ENCODE measurements at places on chromosomes 11 and 22.

GRCh38 chr11:96782632-96783031 lies 392.8 kb downstream of the JRKL start:
- no peak for DNase-seq

- DNase-seq = no peak
These were observed 1169.5 kb upstream of the CCDC90B start for GRCh38 chr11:84455691-84456090.

DNA sequence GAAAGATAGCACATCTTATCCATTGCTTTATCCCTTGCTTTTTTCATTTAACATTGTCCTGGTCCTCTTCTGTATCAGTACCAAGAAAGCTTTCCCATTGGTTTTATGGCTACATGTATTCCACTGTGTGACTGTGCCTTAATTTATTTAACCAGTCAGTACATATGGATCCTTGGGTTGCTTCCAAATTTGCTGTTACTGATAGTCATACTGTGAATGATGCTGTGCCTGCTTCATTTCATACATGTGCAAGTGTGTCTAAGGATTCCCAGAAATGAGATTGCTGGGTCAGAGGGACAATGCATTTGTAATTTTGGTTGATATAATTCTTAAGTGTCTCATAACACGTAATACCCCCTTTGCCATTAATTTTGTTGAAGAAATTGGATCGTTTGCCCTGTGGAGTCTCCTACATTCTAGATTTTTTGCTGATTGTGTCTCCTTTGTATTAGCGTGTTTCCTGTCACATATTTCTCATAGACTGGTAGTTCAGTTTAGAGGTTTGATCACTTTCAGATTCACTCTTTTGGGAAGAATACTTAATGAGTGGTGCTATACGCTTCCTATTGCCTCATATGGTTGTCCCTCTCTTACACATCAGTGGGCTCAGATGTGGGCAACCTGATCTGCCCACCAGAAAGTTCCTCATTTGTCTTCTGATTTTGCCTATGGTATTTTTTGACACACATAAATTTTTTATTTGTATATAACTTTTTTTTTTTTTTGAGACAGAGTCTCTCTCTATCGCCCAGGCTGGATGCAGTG lies 35.3 kb downstream of the MYBPC3 start:
- DNase-seq = no peak

GRCh38 chr11:126332221-126332711 lies 23.2 kb upstream of the ST3GAL4 start:
- DNase-seq = no peak

GRCh38 chr11:124657904-124658303 lies 15.6 kb downstream of the SIAE start:
- no peak for DNase-seq

DNA sequence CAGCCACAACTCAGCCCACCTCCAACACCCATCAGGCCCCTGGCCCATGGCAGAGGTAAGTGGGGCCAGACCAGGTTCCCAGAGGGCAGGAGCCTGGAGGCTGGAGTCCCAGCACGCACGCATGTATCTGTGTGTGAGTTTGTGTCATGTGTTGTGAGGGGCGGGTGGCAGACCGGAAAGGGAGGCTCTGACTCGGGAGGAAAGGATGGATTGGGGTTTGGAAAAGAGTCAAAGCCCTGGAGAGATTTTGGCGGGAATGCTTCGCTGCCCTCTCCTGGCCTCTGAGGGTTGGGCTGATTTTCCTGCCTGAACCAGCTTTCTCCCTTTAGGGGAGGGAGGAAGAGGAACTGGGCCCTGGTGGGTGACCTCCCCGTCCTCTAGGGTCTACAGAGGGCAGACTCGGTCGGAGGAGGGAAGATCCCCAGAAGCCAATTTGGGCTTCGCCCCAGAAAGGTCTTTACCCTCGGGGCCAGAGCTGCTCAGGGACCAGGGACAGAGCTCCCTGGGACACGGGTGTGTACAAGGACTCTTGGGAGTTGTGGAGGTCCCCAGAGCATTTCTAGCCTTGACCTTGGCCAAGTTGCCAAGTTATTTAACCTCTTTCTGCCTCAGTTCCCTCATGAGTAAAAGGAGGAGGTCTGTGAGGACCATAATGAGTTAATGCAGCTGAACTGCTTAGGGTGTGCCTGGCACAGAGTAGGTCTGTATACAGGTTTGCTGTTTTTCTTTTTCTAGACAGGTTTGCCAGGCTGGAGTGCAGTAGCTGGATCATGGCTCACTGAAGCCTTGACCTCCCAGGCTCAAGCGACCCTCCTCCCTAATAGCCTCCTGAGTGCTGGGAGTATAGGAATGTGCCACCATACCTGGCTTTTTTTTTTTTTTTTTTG lies 6.9 kb downstream of the C11orf68 start:
- DNase-seq = no peak

DNA sequence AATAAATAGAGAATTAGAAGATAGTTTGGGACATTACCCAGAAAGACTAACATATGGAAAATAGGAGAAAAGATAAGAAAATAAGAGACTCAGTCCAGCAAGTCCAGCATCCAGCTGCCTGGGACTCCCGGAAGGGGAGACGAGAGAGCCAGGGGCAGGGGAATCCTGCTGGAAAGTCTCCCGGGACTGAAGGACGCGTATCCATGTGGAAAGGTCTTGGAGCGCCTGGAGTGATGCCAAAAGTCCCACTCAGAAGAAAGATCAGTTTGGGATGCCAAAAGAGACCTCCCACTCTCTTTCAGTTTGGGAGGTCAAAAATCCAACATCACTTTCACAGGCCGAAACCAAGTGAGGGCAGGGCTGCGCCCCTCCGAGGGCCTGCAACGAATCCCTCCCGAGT lies 30.7 kb downstream of the LRFN4 start:
- DNase-seq = no peak

DNA sequence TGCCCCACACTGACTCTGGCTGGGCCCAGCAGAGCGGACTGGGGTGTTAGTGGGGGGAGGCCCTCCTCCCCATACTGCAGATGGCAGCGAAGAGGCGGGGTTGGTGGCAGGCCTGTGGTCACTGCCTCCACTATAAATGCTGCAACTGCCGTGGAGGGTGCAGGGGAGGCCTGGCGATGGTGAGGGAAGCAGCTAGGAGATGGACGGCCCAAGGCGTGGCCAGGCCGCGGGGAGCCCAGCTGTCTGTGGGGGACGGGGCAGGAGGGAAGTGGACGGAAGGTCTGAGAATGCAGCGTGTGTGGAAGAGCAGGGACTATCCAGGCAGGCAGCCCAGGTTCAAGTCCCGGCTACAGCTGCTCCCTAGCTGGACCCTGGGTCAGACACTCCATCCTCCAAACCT lies 18.3 kb downstream of the DNAL4 start:
- no peak for DNase-seq

DNA sequence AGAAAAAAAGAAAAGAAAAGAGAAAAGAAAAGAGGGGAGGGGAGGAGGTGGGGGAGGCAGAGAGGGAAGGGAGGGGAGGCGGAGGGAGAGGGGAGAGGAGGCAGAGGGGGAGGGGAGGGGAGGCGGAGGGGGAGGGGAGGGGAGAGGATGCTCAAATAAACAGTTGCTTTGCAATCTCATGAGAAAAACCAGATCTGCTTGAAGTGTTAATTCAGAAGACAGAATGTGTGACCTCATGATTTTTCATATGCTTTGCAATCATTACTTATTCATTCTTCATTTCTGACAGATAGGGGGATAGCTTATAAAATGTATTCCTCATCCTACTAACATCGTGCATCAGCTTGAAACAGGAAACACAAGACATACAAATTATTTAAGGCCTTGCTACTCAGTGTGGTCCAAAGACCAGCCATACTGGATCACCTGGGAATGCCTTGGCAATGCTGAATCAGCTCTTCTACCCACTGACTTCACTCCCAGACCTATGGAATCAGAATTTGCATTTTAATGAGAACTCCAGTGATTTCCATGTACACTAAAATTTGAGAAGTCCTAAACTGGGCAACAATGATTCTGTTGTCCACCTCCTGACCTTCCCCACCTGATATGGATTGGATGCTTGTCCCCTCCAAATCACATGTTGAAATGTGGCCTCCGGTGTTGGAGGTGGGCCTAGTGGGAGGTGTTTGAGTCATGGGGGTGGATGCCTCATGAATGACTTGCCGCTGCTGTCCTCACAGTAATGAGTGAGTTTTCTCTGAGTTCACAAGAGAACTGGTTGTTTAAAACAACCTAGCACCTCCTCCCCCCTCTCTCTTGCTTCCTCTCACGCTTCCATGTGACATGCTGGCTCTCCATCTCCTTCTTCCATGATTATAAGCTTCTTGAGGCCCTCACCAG lies 69.2 kb downstream of the CCDC34 start:
- DNase-seq = no peak

DNA sequence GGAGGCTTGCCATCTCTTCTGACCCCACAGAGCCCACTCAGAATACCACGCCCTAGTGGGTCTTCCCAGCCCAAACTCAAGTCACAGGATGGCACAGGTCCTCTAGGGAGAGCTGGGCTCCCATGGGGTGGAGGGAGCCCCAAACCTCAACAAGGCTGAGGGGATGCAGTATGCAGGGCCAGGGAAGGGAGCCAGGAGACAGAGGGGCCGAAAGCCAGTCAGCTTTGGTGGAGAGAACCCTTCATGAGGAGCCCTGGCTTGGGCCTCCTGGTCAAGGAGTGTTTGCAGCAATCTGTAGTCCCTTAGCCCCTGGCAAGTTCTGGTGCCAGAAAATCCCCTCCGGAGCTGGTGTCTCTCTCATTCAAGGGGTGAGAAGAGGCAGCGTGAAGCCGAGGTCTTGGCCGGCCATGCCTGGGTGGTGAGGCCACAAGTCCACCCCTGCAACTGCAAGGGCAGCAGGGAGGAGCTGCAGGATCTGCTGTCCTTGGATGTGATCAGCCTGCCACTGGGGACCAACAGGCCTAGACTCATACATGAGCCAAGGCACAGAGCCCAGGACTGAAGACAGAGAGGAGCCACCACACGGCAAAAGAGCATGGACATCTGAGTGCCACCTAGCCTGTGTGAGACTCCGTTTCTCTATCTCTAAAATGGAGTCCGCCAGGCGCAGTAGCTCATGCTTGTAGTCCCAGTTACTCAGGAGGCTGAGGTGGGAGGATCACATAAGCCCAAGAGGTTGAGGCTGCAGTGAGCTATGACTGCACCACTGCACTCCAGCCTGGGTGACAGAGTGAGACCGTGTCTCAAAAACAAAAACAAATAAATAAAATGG lies 24.1 kb downstream of the NEAT1 start:
- no peak for DNase-seq

DNA sequence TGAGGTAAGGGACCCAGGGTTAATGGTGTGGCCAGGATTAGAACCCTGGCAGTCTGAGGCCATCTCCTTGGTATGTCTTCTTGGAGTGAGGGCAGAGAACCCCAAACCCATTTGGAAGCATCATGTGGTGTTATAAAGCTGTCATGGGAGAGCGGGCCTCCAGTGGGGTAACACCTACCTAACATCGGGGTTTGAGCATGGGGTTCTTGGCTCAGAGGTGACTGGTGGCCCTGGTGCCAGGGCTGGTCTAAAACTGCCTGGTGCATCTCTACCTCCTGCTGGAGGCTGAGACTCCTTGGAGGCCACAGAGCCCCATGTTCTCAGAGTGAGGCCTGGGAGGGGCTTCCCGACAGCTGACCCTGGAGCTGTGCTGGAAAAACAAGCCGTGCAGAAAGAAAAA lies 4.5 kb downstream of the PRDM11 start:
- no peak for DNase-seq

All from activated CD8-positive, alpha-beta T cell treated with anti-CD3 and anti-CD28 coated beads, Interleukin-2, amount 10 ng/mL, durations not matched to agents 7 days and 5 days (primary cell).